ENCODE measurements at places on chromosomes 1 and 21.
A peak's percentile ranks its signal among the peaks of the same experiment; 100 is the strongest.

DNA sequence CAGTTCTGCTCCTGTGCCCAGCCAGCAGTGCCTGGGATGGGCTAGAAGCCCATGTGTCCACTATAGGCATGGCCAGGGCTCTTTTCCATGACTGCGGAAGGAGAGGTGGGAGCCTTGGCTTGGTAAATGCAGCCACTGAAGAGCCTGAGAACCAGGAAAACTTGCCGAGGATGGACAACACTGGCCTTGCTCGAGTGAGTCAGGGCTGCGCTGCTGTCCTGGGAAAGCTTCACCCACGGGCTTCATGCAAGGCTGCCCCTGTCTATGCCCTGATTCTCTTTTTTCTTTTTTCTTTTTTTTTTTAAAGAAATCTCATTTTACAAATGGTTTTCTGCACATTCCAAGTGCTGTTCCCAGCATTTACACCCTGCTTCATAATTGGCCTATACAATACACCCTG, 156.5 kb downstream of the CAMTA1 start:
- DNase-seq = no peak

GRCh38 chr1:16984717-16985116, 4.3 kb upstream of the MFAP2 start:
- DNase-seq = no peak

- DNase-seq = no peak
Measured at GRCh38 chr21:17709266-17709611, 96.5 kb upstream of the BTG3 start.

DNA sequence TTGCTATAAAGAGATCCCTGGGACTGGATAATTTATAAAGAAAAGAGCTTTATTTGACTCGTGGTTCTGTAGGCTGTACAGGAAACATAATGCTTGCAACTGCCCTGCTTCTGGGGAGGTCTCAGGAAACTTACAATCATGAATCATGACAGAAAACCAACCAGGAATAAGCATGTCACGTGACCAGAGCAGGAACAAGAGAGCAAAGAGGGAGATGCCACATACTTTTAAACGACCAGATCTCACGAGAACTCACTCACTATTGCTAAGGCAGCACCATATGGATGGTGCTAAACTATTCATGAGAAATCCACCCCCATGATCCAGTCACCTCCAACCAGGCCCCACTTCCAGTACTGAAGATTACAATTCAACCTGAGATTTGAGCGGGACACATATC, 49.8 kb upstream of the RCC1 start:
- DNase-seq = no peak

- DNase-seq = no peak
Measured at GRCh38 chr1:2353551-2354438, 37.6 kb downstream of the MORN1 start.

DNA sequence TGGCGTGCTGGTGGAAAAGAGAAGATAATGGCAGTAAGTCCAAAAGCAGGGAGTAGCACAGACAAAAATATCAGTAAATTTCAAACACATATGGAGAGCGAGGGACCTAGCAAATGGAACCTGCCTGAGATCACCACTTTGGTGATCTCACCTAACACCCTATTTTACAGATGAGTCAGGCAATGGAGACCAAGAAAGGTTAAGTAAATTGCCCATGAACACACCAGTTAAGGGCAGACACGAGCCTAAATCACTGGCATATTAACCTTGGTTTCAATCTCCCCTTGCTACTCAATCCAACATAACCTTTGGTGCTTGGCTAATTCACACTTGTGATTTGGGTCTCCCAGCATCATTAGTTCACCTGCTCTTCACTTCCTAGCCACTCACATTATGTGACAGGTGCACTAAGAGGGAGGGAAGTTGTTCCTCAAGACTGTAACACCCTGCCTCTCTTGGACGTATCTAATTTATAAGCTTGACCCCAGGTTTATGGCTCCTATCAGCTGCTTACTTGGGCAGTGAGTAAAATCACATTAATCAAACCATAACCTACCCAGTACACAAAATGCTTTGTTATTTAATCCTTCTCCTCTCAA, 11.5 kb downstream of the ZNF697 start:
- DNase-seq = no peak

GRCh38 chr1:108816049-108816893, 40.6 kb downstream of the AKNAD1 start:
- DNase-seq = peak; percentile 76

DNA sequence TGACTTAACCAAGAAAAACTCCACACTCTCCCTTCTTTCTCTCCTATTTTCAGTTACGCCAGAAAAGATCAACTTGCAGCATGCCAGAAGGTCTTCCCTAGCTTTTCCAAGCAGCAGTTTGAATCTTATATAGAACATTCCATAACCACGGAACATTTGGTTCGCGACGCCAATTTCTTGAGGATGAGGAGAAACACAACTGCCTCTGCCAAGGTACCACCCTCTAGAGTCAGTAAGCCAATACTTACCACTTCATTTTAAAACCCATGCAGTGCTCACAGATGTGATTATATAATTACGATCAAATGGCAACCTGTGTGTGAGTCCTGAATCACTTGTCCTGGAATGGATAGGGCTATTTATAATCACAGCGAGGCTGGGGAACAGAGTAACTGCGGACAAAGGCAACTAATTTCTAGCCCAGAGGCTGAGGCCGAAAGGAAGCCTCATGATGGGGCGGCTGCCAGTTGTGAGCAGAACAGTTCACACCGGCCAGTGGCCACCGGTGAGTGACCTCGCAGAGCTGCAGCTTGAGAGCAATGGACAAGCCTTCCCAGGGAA, 43.2 kb upstream of the BACE2 start:
- no peak for DNase-seq

DNA sequence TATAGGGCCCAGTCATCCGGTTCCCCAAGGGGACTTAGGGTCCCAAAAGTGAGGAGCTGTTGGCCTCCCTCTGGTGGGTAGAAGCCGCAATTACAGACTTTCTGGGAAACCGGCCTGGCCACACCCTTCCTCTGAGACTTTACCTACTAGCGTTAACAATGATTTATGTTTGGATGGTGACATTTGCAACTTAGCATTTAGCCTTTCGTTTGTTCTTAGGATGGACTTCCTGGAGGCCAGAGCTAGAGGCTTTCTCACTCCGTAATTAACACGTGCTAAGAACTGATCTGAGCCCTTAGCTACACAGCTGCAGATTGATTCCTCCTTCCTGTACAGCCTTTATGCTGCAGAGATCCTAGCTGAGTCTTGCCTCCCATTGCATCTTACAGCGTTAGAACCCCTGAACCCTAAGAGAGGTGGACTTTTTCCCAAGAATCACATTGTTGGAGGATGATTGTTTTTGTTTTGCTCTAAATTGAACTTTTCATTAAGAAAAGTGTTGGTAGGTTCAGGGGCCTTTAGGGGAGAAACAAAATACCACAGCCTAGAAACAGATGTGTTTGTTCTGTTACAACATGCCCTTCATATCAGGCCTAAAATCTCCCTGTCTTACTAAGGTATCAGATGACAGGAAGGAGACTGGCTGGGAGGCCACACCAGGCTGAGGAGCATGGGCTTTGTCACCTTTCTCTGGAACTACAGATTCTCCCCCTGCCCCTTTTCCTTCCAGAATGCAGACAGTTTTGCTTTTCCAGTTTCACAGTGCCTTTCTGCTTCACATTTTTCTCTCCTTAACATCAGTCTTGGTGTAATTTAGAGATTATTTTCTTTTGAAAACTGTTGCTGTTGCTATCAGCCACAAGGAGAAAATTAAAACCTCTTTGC, 1.9 kb downstream of the S100A11 start:
- no peak for DNase-seq

DNA sequence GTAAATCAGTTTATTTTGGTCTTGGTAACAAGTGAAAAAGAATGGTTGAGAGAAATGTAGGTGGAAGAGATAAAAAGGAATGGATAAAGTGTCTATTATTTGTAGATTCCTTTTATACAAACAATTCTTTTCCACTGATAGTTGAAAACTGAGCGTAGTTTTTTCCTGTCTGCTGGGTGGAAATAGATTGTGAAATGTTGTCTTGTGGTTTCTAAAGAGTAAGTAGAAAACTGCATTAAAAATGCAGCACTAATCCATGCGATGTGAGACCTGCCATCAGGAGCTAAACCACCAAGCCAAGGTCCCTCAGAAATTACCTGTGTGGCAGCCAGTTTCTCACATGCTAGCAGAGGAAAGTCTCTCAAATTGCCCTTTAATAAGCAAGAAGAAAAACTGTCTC, 103.2 kb upstream of the SLC44A3 start:
- no peak for DNase-seq

- DNase-seq = no peak
Measured at GRCh38 chr1:236808564-236809130, 13.6 kb downstream of the MTR start.

- DNase-seq = no peak
Measured at GRCh38 chr21:42195378-42196031, 23.4 kb upstream of the ABCG1 start.

GRCh38 chr21:36203603-36203889, 46.9 kb downstream of the DOP1B start:
- no peak for DNase-seq

- no peak for DNase-seq
Measured at GRCh38 chr1:25537153-25537831, 6.1 kb upstream of the LDLRAP1 start.
